Activated CD8-positive, alpha-beta T cell treated with anti-CD3 and anti-CD28 coated beads, Interleukin-2, amount 10 ng/mL, durations not matched to agents 7 days and 5 days (primary cell): ENCODE measurements at places on chromosomes 6 and 20.

GRCh38 chr6:141981190-141981589 is 151.5 kb upstream of the GJE1 start:
- no peak for DNase-seq

- peak; percentile 38 for DNase-seq
Observed at GRCh38 chr20:19784511-19785172, 26.6 kb downstream of the RIN2 start.

- peak; percentile 58 for DNase-seq
Observed at GRCh38 chr20:46406986-46407670, 713 bp upstream of the ELMO2 start.

- DNase-seq = no peak
Observed at GRCh38 chr6:125174626-125175025, 21.1 kb downstream of the TPD52L1 start.

- no peak for DNase-seq
Observed at GRCh38 chr6:160858886-160859285, 132.7 kb upstream of the MAP3K4 start.
